ENCODE measurements at places on chromosomes 4 and X.

DNA sequence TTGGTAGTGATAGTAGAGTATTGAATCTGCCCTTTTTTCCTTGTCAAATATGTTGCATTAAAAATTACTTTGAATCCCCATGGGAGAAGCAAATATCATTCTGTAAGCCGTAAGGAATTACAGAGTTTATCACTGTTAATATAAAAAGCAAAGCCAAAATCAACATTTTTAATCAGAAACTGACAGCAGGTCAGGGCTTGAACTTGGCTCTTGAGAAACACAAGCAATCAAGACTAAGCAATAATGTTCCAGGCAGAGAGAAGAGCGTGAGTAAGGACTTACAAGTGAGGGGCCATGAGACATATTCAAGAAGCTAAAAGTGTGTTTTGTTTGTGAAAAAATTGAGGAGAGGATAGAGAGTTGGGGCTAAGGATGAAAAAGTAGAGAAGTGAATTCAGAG lies 68.2 kb downstream of the ARHGAP6 start:
- no peak for DNase-seq

GRCh38 chr4:24910499-24910898 lies 2.3 kb downstream of the CCDC149 start:
- DNase-seq, result no peak

DNA sequence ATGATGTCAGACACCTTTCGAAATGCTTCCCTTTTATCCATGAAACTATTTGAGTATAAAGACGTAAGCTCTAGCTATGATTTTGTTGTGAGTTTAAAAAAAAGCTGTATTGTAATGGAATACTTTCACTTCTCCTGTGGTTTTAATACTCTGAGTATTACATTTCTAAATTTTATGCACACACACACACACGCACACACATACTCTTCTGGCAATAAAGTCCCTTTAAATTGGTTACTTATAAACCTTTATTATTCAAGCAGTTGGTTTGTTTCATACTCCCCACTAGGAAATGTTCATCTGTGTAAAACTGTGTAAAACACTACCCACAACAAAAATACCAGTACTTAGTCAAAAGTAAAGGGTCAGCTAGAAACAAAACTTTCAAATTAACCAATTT lies 18.2 kb downstream of the VAMP7 start:
- DNase-seq, result no peak

GRCh38 chr4:140615451-140615850 lies 46.7 kb upstream of the UCP1 start:
- DNase-seq, result no peak

- no peak for DNase-seq
Observed at GRCh38 chrX:153864101-153864500, 21.9 kb downstream of the L1CAM start.

DNA sequence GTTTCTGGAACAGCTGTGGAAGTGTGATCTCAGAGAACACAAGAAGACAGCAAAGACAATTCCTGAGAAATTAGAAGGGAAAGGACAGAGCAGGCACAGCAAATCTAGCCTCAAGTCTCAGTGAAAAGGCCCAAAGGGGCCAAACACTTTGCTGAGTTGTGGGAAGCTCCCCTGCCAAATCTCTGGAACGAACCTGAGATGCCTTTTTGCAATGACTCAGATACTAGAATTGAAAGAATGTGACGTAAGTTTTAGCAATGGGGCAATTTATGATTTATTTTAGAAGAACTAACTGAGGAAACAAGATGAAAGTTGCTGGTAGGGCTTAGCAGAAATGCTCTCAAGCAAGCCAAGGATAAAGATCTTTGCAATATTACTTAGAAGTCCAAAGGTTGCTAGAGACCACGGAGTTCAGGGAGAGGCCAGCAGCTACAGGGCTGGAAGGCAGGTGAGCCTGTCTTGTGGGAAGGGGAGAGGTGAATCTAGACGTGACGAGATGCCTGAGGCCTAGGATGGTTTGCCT lies 92.8 kb downstream of the AMELX start:
- DNase-seq, result no peak

DNA sequence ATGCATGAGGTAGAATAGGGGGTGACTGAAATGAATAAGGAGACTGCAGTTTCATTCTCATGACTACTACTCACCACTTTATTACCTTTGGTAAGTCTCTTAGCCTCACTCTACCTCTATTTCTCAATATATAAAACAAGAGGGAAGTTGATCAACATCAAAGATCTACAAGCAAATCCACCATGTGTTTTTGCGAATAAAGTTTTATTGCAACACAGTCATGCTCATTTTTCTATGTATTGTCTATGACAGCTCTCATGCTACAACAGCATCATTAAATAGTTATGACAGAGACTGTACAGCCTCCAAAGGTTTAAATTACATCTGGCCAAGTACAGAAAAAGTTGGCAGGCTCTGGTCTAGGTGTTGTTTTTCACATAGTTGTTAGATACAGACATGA lies 72.6 kb upstream of the CPEB2 start:
- DNase-seq, result no peak

DNA sequence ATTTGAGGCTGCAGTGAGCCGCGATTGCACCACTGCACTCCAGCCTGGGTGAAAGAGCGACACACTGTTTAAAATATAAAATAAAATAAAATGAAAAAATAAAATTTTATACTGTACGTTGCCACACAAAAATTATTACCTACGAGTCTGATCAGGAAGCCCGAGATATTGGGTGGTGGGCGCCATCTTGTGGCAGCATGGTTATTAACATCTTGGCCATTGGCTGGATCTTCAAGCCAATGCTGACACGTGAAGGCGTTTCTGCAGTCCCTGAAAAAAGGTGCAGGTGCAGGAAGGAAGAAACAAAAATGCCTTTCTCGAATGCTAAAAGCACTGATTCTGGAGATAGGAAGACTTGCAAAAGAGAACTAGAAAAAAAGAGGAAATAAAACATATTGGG lies 4.9 kb upstream of the TLR8 start:
- no peak for DNase-seq

GRCh38 chrX:120000490-120001246 lies 57.1 kb upstream of the NKAP start:
- no peak for DNase-seq

Data from NCI-H2081 treated with DMSO at 0.1 percent for 48 hours (cell line).